ENCODE measurements at places on chromosomes 12 and 14.
A peak's percentile ranks its signal among the peaks of the same experiment; 100 is the strongest.

DNA sequence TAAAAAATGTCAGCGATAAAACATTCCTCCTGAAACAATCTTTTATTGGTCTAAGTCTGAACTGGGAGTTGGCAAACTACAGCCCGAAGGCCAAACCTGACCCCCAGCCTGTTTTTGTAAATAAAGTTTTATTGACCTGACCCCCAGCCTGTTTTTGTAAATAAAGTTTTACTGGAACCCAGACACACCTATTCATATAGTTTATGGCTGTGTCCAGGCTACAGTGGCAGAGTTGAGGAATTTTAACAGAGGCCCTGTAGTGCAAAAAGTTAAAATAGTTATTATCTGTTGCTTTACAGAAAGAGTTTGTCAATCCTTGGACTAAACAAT lies 12.1 kb upstream of the SCARB1 start:
- DNase-seq: no peak

GRCh38 chr12:118874698-118875548 lies 106.4 kb upstream of the SRRM4 start:
- no peak for DNase-seq

DNA sequence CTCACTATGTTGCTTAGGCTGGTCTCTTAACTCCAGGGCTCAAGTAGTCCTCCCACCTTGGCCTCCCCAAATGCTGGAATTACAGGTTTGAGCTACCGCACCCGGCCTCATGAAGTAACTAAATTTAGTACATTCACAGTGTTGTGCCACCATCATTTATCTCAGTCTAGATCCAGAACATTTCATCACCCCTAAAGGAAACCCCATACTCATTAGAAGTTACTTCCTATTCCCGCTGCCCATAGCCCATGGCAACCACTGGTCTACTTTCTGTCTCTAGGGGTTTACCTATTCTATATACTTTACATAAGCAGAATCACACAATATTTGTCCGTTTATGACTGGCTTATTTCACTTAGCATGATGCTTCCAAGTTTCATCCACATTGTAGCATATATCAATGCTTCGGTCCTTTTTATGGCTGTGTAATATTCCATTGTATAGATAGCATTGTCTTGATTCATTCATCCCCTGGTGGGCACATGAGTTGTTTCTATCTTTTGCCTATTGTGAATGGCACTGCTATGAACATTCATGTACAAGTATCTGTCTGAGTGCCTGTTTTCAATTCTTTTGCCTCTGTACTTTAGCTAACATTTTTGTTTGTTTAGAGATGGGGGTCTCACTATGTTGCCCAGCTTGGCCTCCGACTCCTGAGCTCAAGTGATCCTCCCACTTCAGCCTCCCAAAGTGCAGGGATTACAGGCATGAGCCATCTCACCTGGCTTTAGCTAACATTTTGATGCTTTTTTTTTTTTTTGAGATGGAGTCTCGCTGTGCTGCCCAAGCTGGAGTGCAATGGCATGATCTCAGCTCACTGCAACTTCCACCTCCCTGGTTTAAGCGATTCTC lies 10.2 kb upstream of the SH2B3 start:
- DNase-seq: no peak

- peak; percentile 49 for DNase-seq
These were observed 6.5 kb downstream of the NECAP1 start for GRCh38 chr12:8088574-8088973.

GRCh38 chr12:95790917-95791849 lies 619 bp upstream of the NTN4 start:
- DNase-seq: no peak

- peak; percentile 71 for DNase-seq
These were observed 14.2 kb upstream of the MYO1A start for GRCh38 chr12:57063991-57064685.

GRCh38 chr12:108424816-108425215 lies 85.7 kb upstream of the CMKLR1 start:
- DNase-seq: no peak

DNA sequence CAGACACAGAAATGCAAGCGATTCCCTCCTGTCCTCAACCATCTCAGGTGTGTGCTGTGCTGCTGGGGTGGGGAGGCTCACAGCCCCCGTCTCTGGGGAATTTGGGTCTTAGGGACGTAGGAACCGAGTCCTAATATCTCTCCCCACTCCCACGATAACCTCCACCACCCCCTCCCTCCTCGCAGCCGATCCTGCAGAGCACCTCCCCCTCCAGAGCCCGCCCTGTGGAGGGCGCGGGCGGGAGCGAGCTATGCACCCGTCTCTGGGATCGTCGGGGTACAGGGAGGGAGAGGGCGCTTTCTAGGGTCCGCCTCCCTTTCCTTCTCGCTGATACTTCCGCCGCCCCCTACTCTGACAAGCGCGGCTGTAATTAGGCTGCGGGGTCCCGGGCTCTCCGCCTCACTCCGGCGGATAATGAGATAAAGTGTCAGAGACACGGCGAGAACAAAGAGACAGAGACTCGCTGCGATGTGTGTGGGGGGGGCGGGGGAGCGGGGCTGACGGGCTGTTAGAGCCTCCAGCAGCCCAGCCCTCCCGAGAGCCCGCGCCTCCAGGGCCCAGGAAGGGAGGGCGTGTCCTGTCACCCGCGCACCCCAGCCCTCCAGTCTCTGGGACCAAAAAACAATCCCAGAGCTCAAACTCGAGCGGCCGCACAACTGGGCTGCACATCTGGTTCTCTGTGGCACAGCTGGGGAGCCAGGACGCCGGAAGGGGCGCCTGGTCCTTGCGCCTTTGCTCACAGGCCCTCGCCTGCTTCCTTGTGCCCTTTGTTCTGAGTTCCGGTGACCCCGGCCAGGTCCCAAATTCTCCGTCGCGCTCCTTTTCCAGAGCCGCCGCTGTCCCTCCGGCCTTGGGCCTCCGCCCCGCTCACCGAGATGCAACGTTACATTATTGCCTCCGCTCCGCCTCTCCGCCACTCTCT lies 8.7 kb downstream of the SHMT2 start:
- no peak for DNase-seq

DNA sequence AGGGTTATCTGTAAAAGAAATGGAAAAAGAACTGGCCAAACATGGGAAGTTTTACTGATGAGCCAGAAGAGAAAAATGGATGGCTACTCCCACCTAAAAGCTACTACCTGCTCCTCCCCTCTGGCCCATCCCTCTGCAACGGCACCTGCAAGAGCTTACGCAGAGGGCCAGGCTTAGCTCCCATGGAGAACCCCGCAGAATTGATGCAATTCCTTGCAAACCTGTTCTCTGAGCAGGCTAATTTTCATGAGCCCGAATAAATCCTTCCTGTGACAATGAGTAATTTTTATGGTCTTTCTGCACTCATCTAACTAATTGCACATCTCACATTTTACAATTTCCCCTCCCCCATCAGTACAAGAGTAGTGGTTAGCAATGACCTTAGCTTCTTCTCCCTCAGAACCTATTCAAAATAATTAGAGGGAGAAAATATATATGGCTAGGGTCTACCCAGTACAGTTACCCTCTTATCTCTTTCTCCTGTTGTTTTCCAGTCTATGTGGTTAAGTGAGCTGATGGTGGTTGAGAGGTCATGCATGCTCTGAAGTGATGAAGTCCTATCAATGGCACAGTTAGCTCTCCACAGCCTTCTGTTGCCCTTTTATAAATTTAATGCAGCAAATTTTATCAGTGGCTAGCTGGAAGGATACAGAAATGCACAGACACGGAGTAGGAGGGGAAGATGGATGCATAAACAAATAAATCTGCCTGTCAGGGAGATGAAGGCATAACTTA lies 67.7 kb upstream of the NTF3 start:
- no peak for DNase-seq

DNA sequence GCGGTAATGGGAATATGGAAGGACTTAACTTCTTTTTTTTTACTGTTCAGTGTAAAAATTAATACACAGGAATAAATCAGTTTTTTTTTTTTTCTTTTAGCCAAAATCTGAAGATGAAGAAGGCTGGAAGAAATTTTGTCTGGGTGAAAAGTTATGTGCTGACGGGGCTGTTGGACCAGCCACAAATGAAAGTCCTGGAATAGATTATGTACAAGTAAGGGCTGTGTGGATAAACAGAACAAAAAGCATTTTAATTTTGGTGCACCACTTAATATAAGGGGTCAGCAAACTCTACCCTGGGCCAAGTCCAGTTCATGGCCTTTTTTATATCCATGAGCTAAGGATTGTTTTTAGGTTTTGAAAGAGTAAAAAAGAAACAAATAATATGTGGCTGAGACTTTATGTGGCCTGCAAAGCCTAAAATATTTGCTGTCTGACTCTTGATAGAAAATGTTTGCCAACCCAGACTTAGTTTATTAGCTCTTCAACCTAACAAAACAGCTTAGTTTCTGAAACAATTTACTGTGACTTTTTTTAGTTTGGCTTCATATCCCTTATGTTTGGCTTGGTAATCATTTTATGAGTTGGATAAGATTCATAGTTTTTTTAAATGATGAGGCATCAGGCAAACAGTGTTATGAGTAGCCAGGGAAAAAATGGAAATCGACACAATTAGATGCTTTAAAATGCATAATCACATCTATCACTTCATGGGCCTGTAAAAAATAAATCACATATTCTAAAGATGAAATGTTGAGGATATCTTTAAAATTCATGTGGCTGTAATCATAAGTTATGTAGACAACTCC lies 8.4 kb downstream of the GEMIN2 start:
- no peak for DNase-seq

DNA sequence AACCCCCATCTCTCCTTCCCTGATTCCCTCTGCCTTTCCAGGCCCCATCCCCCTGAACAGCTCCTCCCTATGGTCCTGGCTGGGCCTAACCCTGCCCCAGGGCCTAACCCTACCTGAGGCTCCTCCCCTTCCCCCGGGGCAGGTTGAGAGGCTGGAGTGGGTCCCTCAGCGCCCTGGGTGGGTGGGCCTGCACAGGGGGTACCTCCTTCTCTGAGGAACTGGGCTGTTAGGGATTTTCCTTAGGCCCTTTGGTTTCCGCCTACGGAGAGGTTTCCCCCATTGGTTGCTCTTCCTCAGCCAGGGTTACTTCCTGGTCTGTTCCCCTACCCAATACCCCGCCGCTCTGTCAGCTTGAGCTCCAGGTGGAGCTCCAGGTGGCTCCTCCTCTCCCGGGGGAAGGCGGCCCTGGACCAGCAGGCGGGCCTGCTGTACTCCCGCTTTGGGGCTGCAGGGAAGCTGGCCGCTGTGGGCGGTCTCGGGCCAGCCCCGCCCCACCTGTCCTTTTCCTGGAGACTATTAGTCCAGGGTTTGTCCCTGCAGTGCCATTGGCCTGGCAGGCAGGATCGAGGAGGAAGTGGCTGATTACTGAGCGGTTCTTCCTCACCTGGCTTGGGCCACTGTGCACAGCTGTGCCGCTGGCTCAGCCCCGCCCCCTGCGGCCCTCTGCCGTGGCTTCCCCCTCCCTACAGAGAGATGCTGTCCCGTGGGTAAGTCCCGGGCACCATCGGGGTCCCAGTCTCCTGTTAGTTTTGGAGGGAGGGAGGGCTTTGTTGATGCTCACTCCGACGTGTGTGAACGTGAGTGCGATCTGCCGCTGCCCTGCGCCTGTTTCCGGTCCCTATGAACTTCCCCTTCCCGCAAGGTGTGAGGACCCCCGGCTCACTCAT lies 2.5 kb downstream of the C12orf57 start:
- DNase-seq: peak; percentile 60

DNA sequence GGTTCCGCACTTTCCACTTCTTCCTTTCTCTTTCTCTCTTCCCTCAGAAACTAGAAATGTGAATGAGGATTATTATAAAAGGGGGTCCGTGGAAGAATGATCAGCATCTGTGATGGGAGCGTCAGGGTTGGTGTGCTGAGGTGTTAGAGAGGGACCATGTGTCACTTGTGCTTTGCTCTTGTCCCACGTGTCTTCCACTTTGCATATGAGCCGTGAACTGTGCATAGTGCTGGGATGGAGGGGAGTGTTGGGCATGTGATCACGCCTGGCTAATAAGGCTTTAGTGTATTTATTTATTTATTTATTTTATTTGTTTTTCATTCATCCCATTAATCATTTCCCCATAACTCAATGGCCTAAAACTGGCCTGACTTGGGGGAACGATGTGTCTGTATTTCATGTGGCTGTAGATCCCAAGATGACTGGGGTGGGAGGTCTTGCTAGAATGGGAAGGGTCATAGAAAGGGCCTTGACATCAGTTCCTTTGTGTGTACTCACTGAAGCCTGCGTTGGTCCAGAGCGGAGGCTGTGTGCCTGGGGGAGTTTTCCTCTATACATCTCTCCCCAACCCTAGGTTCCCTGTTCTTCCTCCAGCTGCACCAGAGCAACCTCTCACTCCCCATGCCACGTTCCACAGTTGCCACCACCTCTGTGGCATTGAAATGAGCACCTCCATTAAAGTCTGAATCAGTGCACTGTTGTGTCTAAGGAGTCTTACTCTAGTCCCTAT lies 4.6 kb upstream of the ATN1 start:
- DNase-seq: no peak

DNA sequence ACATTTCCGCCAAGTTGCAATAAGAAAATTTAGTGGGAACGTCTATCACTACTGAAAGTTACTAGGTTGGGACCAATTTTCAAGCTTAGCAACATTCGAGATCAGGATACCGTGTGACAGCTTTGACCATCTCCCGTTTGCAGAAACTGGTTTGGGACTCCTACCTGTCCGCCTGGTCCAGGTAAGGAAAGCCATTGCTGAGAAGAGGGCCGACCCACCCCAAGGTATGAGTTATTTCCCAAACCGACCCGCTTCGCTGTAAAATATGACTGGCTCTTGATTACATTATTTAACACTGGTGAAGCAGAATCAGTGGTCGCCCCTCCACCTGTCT lies 271 bp downstream of the DNAI7 start:
- no peak for DNase-seq

DNA sequence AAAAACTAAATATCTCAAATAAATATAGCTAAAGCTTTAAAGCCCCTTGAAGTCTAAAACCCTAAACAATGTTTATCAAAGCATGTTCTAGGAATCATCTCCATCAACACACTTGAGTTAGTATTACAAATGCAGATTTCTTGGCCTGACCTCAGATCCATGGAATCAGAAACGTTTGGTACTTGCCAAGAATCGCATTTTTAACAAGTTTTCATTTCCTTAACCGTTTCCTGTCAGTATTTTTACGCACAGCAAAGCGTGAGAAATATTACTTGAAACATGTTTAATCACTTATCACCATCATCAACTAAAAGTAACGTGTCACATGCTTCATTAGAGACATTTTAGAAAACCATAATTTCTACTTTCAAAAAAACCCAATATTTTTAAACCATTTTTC lies 9.7 kb downstream of the SLCO1C1 start:
- no peak for DNase-seq

- DNase-seq: peak; percentile 65
These were observed 20.8 kb downstream of the CKAP4 start for GRCh38 chr12:106226884-106227640.

- no peak for DNase-seq
These were observed at the start of gene COCH for GRCh38 chr14:30874120-30874998. TSS of gene COCH (plus strand) at chr14:30874559. CDS start at chr14:30874939, 380 bp downstream.

DNA sequence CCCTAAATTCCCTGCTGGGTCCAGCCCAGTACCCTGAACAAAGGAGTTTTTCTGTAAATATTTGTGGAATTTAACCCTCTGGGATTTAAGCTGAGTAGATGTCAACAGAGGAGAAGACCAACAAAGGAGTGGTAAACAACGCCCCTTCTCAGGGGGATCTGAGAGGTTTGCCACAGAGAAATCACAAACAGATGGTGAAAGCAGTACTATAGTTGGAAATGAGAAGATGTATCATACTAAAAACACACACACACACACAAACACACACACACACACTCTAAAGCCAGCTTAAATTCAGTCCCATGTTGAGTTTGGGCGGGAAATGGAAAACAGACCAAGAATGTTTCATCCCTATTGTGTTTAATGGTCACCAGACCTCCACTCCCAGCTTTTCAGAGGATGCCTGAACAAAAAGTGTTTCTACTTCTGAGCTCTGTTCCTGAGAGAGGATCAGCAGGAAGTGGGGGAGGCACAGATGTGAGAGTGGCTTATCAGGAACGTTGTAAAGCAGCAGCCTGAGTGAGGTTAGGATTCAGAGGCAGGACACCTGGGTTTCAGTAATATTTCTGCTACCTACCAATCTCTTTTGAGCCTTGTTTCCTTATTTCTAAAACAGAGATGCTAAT lies 3.2 kb downstream of the BIN2 start:
- DNase-seq: peak; percentile 24

Data from CD4-positive, alpha-beta T cell treated with Interleukin-2 at 100 ng/mL for 4 hours (primary cell).